CD4-positive, alpha-beta T cell (primary cell): ENCODE measurements at places on chromosomes 7 and 10. TPM values are rescaled to one million over a fixed set of nuclear protein-coding genes. Genes with fewer than 3 reads are reported as not detected.

CUL2 gene
- 32.4 TPM for total RNA-seq

HYCC1 gene
- 13.1 TPM for total RNA-seq

C7orf33 gene
- total RNA-seq = not detected

KLF14 gene
- not detected for total RNA-seq

FIS1 gene
- total RNA-seq = 82.3 TPM

INHBA gene
- total RNA-seq = not detected

PLCE1 gene
- total RNA-seq = 0.03 TPM

PRSS37 gene
- total RNA-seq = not detected

LRRC17 gene
- 0.22 TPM for total RNA-seq

TMEM196 gene
- not detected for total RNA-seq

IL15RA gene
- 4.4 TPM for total RNA-seq

ADRB1 gene
- total RNA-seq = 0.08 TPM

ARHGEF35 gene
- 3.2 TPM for total RNA-seq

SPDYE1 gene
- total RNA-seq = not detected

INMT gene
- 0.69 TPM for total RNA-seq

UNCX gene
- total RNA-seq = not detected

SEMA3D gene
- total RNA-seq = not detected

DNA sequence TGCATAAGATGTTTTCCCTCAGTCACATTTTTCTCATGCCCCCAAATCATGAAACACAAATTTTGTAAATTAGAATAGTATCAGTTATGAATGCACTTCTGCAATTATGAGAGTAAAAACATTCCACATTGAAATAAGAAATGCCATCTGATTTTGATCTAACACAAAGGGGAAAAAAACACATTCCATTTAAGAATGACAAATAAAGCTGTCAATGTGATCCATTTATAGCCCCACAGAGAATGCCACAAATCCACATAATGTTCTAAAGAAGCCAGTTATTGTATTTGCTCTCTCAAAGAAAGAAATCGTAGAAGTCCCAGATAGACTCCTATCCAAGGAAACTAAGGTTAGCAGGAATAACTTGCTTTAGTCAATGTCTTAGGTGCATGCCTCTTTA is 48.7 kb upstream of the RHOBTB1 start:
- DNase-seq = no peak
- H3K36me3 ChIP-seq = no peaks in the 10 kb centered on the region
- no peak overlapping the region for H3K27ac ChIP-seq
- no peaks in the 10 kb centered on the region for H3K27me3 ChIP-seq
- H3K4me3 ChIP-seq = no peak overlapping the region
- H3K4me1 ChIP-seq = no peaks in the 10 kb centered on the region

DNA sequence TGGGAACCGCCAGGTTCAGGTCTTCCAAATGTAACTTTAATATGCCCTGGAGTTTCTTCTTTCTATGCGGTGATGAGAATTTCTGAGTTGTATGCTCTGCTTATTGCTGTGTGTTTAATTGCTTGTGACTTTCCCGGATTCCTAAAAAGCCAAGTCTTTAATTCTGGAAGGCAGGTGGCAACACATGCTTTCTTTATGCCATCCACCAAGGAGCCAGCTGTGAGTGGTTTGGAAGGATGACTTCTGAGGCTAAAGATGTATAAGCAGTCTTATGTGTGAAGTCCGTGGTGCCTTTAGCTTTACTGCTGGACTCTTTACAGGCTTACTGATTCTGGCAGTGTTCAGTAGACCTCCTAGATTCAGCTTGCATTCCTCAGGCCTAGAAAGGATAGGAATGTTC is 3.1 kb downstream of the SDK1 start:
- DNase-seq = no peak
- no peak overlapping the region for H3K27ac ChIP-seq
- H3K4me1 ChIP-seq = peaks cover 18% of the 10 kb centered on the region
- H3K27me3 ChIP-seq = peaks cover 7% of the 10 kb centered on the region
- no peaks in the 10 kb centered on the region for H3K36me3 ChIP-seq
- no peak overlapping the region for H3K4me3 ChIP-seq

- no peaks in the 10 kb centered on the region for H3K27me3 ChIP-seq
- peak overlapping the region; percentile 52 for H3K27ac ChIP-seq
- peaks cover 16% of the 10 kb centered on the region for H3K4me1 ChIP-seq
Observed at GRCh38 chr7:155003376-155004214, 671 bp upstream of the PAXIP1 start.

DNA sequence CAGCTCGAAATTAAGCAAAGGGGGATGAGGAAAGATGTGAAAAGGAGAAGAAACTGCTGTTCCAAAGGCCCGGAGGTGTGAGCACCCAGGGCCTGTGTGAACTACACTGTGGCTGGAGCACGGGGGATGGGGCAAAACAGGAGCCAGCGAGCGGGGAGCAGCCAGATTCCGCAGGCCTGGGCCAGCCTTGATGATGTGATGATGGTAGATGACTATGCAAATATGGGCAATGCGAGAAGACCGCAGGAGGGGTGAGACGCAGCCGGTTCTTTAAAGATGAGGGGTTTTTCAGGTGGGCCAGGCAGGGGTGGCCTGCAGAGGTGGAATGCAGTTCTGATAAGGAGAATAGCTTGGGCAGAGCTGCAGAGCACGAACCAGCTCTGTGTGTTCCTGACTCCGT is 61.5 kb downstream of the LANCL2 start:
- H3K4me3 ChIP-seq = no peak overlapping the region
- no peaks in the 10 kb centered on the region for H3K27me3 ChIP-seq
- peaks cover 12% of the 10 kb centered on the region for H3K36me3 ChIP-seq
- no peaks in the 10 kb centered on the region for H3K4me1 ChIP-seq
- no peak for DNase-seq
- H3K27ac ChIP-seq = no peak overlapping the region

GRCh38 chr10:47104786-47105385 is 193.7 kb downstream of the PTPN20 start:
- no peaks in the 10 kb centered on the region for H3K36me3 ChIP-seq
- DNase-seq = no peak
- no peaks in the 10 kb centered on the region for H3K4me1 ChIP-seq
- no peak overlapping the region for H3K4me3 ChIP-seq
- H3K27me3 ChIP-seq = no peaks in the 10 kb centered on the region

DNA sequence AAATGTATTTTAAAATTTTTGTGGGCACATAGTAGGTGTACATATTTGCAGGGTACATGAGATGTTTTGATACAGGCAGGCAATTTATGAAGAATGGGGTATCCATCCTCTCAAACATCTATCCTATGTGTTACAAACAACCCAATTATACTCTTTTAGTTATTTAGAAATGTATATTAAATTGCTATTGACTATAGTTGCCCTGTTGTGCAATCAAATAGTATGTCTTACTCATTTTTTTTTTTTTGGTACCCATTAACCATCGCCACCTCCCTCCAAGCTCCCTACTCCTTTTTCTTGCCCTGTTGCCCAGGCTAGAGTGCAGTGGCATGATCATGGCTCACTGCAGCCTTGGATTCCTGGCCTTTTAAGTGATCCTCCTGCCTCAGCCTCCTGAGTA is 128.1 kb downstream of the BAMBI start:
- H3K27me3 ChIP-seq = peaks cover 18% of the 10 kb centered on the region
- no peak overlapping the region for H3K27ac ChIP-seq
- no peak overlapping the region for H3K4me3 ChIP-seq
- H3K36me3 ChIP-seq = no peaks in the 10 kb centered on the region

- H3K4me1 ChIP-seq = peaks cover 10% of the 10 kb centered on the region
- no peaks in the 10 kb centered on the region for H3K36me3 ChIP-seq
- no peak overlapping the region for H3K4me3 ChIP-seq
- no peak overlapping the region for H3K27ac ChIP-seq
Observed at GRCh38 chr7:150871601-150872000, 19.3 kb downstream of the AOC1 start.

GRCh38 chr10:131264110-131264788 is 47.3 kb downstream of the TCERG1L start:
- DNase-seq = no peak
- no peaks in the 10 kb centered on the region for H3K36me3 ChIP-seq
- H3K27me3 ChIP-seq = no peaks in the 10 kb centered on the region

DNA sequence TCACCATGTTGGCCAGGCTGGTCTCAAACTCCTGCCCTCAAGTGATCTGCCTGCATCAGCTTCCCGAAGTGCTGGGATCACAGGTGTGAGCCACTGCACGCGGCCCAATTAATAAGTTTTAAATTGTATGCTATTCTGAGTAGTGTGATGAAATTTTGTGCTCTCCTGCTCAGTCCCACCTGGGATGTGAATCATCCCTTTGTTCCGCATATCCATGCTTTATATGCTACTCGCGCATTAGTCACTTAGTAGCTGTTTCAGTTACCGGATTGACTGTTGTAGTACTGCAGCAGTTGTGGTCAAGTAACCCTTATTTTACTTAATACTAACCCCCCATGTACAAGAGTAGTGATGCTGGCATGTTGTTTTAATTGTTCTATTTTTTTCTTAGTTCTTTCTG is 47.3 kb upstream of the OIT3 start:
- no peak overlapping the region for H3K4me3 ChIP-seq
- no peak for DNase-seq
- H3K4me1 ChIP-seq = no peaks in the 10 kb centered on the region
- no peaks in the 10 kb centered on the region for H3K36me3 ChIP-seq

- H3K27me3 ChIP-seq = no peaks in the 10 kb centered on the region
- no peaks in the 10 kb centered on the region for H3K36me3 ChIP-seq
- no peak overlapping the region for H3K27ac ChIP-seq
- peaks cover 20% of the 10 kb centered on the region for H3K4me1 ChIP-seq
- H3K4me3 ChIP-seq = no peak overlapping the region
- DNase-seq = no peak
Observed at GRCh38 chr10:103463499-103463898, 4.8 kb upstream of the CALHM1 start.

DNA sequence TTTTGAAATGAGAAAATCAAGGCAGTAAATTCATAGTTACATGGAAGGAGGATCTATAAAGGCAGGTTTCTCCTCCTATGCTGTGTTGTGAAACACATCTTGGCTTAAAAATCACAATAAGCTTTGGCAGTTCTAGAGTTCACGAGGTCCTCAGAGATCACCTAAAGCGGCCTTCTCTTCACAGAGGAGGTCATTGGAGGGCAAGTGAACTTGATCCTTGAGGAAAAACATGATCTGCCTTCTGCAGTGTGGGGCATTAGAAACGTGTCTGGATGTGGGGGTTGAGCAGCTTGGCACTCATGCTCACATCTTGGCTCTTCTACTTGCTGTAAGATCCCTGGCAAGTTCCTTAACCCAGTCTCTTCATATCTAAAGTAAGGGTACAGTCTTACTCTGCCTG is 96.1 kb upstream of the BMPER start:
- no peaks in the 10 kb centered on the region for H3K4me1 ChIP-seq
- no peaks in the 10 kb centered on the region for H3K27me3 ChIP-seq
- no peaks in the 10 kb centered on the region for H3K36me3 ChIP-seq

- H3K4me1 ChIP-seq = no peaks in the 10 kb centered on the region
- no peaks in the 10 kb centered on the region for H3K36me3 ChIP-seq
- no peak for DNase-seq
- no peak overlapping the region for H3K4me3 ChIP-seq
- no peaks in the 10 kb centered on the region for H3K27me3 ChIP-seq
- no peak overlapping the region for H3K27ac ChIP-seq
Observed at GRCh38 chr10:96992721-96993120, 160.6 kb downstream of the LCOR start.

DNA sequence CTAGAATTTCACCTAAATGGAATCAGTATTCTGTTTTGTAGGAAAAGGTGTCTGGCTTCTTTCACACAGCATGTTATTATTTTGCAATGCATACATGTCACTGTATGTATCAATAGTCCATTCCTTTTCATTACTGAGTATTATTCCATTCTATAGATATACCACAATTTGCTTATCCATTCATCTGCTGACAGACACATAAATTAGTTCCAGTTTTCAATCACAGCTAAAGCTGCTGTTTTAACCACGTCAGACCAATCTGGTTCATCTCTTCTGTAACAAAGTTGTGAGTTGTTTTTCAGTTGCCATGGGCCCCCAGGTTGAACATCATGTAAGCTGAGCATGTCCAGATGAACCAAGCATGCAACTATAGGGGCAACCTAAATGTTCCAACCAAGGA is 282.1 kb upstream of the MKLN1 start:
- H3K36me3 ChIP-seq = peaks cover 37% of the 10 kb centered on the region
- H3K4me3 ChIP-seq = no peak overlapping the region
- no peak overlapping the region for H3K27ac ChIP-seq
- peaks cover 39% of the 10 kb centered on the region for H3K4me1 ChIP-seq
- no peak for DNase-seq

DNA sequence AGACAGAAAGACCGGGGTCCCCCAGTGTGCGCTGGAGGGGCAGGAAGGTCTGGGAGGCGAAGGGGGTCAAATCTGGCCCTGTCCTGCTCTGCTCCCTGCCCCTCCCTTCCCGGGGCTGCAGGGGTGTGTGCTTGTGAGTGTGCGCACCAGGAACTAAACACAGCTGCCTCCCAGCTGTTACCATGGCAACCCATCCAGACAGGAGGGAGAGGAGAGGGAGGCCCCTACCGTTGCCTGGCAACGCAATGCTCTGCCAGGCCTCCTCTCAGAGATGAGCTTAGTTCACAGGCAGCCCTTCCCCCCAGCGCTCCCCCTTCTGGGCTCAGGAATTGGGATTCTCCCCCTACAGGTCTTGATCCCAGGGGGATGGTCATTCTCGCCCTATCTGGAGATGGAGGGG is 6.1 kb downstream of the NYAP1 start:
- no peak overlapping the region for H3K4me3 ChIP-seq
- H3K27ac ChIP-seq = no peak overlapping the region
- H3K4me1 ChIP-seq = peaks cover 29% of the 10 kb centered on the region
- no peaks in the 10 kb centered on the region for H3K27me3 ChIP-seq
- no peaks in the 10 kb centered on the region for H3K36me3 ChIP-seq

DNA sequence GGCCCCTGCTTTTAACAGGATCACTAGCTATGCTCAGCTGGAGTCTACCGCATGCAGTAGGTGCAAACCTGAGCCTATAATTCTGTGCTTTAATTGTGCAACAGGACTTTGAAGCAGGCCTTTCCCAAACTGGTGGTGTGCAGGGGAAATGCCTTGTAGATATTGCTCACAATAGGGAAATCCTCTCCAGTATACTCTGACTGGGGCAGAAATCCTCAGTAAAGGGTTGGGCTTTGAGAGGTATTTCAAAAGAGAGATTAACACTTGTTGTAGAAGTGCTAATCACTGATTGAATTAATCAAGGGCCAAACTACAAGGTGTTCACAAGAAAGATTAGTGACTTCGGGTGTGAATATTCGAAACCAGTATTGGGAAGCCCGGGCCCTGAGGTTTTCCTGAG is 58.5 kb upstream of the EXOC6 start:
- no peak overlapping the region for H3K27ac ChIP-seq
- H3K4me1 ChIP-seq = no peaks in the 10 kb centered on the region
- DNase-seq = no peak
- no peak overlapping the region for H3K4me3 ChIP-seq
- no peaks in the 10 kb centered on the region for H3K36me3 ChIP-seq
- no peaks in the 10 kb centered on the region for H3K27me3 ChIP-seq

DNA sequence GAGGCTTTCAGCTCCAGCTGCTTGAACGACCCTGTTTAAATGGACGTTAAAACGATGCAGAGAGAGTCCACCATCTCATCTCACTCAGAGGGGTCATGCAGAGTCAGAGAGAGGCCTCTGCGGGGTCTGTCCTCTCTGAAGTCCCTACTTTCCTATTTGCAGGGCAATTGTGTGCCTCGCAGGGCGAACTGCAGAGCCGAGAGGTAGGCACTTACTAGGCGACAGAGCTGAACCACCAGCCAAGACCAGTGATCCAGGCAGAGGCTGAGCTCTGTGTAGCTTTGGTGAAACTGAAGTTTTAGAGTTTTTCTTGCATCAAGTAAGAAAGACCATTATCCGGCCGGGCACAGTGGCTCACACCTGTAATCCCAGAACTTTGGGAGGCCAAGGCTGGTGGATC is 64.1 kb upstream of the CUX1 start:
- H3K4me1 ChIP-seq = peaks cover 7% of the 10 kb centered on the region
- H3K4me3 ChIP-seq = no peak overlapping the region
- no peaks in the 10 kb centered on the region for H3K27me3 ChIP-seq
- DNase-seq = no peak
